ENCODE measurements at places on chromosomes 7 and 10. TPM values are rescaled to one million over a fixed set of nuclear protein-coding genes. Genes with fewer than 3 reads are reported as not detected.

- DNase-seq: no peak
These were observed 52.8 kb downstream of the LMBR1 start for GRCh38 chr7:156840134-156840533.

DNA sequence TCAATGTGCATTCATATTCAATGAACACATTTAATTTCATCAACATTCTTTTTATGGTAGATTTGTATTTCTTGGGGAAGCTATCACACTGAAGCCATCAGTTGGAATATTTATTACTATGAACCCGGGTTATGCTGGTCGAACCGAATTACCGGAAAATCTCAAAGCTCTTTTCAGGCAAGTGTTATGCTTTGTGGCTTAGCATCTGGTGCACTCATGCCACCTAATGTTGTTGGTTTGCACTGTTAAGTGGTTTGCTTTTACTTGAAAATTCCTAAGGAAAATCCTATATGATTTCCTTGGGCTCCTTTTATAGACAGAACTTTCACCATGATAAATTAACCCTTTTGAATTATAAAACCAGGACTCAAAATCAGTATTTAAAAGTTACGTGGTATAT is 147.9 kb downstream of the DNAH11 start:
- no peak for DNase-seq

DNA sequence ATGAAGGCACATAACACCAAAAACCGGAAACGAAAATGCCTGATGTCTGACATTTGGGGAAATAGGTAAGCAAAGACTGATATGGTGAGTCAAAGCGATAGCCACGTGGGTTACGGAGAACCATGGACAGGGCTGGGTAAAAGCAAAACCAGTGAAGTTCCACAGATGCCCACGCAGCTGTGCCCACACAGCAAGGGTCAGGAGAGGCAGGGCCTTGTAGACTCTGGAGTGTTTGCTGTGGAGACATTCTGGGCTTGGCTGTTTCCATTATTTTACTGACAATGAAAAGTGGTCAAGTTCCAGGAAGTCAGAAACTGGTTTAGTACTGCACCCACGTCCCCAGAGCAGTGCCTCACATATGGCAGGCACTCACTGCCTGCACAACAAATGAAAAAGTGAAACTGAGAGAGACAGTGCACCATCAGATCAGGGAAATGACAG is 148.7 kb downstream of the ZMYND11 start:
- DNase-seq: no peak

FAM13C gene
- total RNA-seq: 0.22 TPM

CHCHD3 gene
- 145 TPM for total RNA-seq

ASIC3 gene
- 0.53 TPM for total RNA-seq

DNA sequence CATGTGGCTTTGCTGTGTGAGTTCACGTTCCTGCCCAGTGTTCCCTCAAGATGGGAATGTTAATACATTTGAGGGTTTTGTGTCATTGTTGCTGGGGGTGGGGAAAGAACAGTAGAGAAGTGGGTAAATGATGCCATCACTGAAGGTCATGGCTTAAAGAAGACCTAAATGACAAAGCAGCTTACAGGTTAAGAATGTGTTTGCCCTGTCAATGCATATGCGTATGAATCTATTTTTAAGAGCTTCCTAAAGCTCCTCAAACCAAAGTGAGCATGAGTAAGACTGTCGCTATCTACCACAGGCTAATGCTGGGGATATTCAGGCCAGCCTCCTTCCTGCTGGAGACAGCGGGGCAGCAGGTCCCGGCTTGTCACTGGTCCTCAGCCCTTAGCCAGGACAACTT is 162.9 kb downstream of the CREB5 start:
- DNase-seq: peak; percentile 38

DNA sequence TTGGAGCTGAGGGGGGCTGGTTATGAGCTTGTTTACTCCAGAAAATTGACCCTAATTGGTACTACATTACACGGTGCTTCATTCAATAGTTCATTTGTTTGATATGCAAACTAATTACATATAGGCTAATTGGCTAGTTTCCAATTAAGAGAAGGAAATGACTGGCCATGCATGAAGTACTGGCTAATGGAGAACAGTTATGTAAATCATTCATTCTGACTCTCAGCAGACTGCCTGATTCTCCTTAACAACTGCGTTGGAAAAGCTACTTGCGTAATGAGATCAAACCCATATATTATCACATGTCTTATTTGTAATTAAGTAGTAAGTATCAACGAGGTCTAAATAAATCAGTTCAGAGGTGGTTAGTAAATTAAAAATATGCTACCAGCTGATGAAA is 81.8 kb upstream of the CTTNBP2 start:
- DNase-seq: no peak

DNA sequence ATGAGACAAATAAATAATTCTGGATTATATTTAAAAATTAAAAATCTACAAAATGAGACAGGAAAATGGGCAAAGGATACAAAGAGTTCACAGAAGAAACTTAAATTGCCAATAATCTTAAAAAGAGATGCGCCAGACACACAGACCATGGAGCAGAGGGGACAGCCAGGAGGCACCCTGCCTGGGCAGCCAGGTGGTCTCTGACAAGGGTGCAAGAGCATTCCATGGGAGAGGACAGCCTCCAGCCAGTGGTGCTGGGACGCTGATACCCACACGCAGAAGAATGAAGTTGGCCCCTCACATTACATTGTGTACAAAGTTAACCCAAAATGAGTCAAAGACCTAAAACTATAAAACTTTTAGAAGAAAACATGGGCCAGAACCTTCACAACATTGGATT is 106.3 kb downstream of the NKX6-2 start:
- no peak for DNase-seq

GRCh38 chr10:47264797-47265281 is 35.2 kb upstream of the GDF10 start:
- no peak for DNase-seq

RPEL1 gene
- total RNA-seq: 0.17 TPM

GRCh38 chr7:158707610-158708009 is 3.0 kb upstream of the NCAPG2 start:
- DNase-seq: no peak

CYP3A7 gene
- not detected for total RNA-seq

DNA sequence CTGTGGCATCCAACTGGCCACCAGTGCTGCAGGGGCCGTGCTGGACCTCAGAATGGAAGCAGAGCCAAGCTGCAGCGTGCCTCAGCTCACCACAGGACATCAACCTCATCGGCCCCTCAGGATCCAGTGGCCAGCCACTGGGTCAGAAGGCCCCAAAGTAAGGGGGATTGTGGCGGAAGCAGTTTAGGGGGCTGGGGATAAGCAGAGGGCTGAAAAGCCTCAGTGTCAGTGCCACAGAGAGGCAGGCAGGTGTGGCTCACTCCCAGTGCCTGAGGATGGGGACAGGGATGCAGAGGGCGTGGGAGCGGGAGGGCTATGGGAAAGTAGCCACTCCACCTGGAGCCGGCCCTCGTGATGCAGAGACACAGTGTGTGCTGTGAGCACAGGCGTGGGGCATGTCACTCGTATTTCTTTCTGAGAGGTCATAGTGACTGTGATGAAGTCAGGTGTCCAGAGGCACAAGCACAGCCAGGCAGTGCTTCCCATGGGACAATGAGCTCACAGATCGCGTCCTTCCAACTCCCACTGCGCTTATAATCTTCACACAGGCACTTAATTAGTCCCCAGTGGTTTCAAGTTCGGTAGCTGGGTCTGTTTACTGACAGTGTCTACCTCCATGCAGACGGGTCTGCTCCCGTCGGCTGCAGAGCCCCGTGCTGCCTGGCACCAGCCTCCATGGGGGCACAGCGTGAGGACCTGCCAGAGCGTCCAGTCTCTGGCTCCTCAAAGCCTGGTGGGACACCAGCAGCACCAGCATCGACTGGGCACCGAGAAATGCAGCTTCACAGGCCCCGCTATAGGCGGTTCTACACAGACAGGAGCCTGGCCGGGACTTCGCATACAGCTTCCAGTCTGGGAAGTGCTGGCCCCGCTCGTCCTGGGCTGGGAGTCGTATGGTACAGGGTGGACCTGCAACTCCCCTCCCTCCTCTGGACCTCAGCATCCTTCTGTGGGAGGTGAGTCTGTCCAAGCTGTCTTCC is 42.9 kb upstream of the CNPY1 start:
- no peak for DNase-seq

GRCh38 chr7:5523052-5523711 is 99.5 kb upstream of the TNRC18 start:
- peak; percentile 74 for DNase-seq

MCM10 gene
- total RNA-seq: 33.6 TPM

GRCh38 chr10:78651287-78651686 is 417.5 kb upstream of the ZMIZ1 start:
- no peak for DNase-seq

LRRC4 gene
- 0.50 TPM for total RNA-seq

DNA sequence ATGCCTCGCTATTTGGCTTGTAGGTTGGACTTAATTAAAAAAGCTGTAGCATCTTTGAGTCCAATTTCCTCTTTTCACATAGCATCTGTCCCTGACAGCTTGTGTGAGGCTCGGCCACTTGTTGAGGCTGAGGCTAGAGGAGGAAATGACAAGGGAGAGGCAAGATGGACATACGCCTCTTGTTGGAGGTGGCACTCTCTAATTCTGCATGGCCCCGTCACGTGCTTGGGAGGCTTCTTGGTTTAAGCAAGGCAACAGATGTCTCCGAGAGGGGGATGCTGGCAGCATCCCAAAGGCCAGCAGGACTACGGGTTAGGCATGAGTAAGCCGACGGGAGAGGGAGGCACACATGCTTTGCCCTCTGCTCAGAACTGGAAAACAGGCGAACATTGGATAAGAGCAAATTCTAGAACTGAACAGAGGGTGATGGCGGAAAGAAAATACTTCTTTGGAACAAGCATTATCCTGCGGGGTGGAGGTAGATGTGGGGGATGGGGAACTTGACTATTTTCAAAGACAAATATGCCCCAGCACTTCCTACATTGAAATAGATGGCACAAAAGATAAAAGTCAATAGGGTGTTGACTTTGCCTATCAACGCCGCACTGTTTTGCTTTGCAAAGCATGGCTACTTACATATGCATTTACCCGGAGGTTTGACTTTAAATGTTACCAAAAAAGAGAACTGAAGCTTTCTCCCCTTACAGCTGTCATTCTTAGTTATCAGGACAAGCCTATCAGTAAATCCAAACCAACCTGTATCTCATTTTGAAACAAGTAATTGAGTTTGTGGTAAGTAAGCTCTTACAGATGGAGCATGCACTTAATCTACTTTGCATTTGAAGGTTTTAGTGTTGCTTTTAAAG is 94.8 kb downstream of the CHN2 start:
- no peak for DNase-seq

DNA sequence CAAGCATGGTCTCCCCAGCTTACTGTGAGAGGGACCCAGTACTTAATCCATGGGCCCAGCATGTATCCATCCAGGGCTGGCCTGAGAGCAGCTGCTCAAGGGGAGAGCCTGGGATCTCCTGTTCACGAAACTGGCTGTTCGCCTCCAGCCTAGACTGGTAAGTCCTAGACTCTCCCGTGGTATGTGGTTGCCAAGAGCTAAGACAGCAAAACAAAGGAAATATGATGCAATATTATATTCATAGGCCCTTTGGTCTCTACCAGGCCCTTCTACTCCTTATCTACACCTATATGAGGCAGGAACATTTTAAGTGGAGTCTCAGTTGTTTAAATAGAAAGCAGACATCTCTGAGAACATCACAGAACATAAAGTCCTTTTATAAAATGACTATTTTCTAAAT is 28.9 kb upstream of the STK17A start:
- no peak for DNase-seq

DNA sequence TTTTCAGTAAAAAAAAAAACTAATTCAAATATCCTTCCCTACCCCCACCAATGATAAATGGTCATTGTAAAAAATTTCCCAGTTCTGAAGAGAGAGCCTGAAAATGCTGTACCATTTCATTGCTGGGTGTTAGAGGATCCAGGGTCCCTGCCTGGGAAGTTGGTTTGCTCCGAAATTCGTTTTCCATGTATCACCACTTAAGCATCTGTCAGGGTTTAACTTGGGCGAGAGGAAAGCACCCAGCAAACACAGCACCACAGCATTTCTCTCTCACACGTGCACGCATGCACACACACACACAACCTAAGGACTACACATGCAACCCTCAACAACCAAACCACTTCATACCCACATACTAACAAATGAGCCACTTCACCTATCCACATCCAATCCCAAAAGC is 42.1 kb upstream of the EMX2 start:
- DNase-seq: no peak

POLR2J2 gene
- 2.8 TPM for total RNA-seq

Measured in A172 (cell line).